ENCODE measurements at places on chromosomes 13 and 19. TPM values are rescaled to one million over a fixed set of nuclear protein-coding genes. Genes with fewer than 3 reads are reported as not detected.
A peak's percentile ranks its signal among the peaks of the same experiment; 100 is the strongest.

Gene KLF2
- 3.3 TPM for total RNA-seq

Gene ZSCAN22
- 3.8 TPM for total RNA-seq

Gene LRP3
- total RNA-seq = 9.5 TPM

Gene KLK15
- total RNA-seq = not detected

Gene CD177
- total RNA-seq = 0.96 TPM

Gene ECSIT
- 19.2 TPM for total RNA-seq

Gene ZNF506
- total RNA-seq = 2.5 TPM

Gene ZNF71
- 4.0 TPM for total RNA-seq

- DNase-seq = no peak
These were observed 2.5 kb upstream of the TMEM59L start for GRCh38 chr19:18610245-18610555.

DNA sequence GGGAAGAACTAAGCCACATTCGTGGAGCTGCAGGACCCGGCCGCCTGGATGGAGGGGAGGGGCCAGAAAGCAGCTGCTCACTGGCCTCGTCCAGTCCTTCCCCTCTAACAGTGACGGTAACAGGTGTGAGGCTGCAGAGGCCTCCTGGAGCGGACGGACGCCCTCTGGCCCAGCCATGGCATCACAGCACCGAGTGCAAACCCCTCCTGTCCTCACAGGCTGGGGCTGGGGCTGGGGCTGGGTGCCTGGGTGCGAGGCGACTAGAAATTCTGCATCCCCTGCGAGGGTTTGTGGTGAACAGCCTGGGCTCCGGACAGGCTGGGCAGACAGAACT, 3.6 kb downstream of the MICOS13 start:
- DNase-seq = no peak

DNA sequence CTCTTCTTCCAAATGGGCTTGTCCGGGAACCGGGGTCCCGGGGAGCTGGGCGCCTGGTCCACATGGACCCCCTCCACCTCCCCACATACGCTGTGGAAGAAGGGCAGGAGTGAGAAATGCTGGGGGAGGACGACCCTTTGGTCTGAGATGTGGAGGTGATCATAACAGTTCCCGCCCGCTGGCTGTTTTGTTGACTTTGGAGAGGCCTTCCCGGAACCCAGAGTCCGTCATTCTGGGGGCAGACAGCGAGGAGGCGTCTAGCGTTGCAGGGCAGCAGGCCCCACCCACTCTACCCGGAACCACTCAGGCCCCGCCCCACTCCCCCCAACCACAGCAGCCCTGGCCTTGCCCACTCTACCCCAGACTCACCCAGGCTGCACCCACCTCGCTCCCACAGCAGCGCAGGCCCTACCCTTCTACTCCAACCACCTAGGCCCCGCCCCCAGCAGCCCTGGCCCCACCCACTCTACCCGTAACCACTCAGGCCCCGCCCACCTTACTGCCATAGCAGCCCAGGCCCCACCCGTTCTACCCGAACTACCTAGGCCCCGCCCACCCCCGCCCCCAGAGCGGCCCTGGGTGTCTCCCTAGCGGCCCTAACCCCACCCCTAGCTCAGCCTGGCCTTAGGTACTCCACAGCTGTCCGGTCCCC, 7.1 kb downstream of the GPR108 start:
- no peak for DNase-seq

GRCh38 chr13:75704194-75704926, 68.2 kb downstream of the LMO7 start:
- peak; percentile 22 for DNase-seq

DNA sequence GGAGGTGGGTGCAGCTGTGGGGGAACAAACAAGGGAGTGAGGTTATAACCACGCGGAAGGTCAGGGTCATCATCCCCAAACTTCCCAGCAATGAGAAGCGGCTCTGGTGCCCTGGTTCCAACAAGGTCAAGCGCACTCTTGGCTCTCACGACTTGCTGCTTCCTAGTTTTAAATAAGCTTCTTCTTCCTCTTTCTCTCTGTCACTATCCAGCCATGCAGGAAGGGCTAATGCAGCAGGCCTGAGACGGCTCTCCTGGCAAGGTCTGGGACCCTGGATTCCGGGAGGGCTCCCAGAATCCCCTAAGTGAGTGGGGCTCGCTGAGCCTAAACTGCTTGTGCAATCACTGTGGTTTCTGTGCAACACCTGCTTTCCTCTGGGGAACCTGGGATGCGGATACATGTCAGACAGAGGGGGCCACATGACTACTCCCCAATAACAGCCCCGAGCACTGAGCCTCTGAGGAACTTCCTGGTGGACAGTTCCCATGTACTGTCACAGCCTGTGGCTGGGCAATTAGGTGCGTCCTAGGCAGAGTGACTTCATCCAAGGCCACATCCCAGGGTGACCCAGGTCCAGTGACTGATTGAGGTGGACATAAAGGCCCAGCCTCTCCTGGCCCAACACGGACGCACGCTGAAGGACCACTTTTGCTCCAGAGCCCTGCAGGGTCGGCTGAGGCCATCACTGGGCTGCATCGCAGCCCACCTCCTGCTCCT, 24.2 kb downstream of the VRK3 start:
- DNase-seq = no peak

- DNase-seq = no peak
These were observed 9.8 kb downstream of the PPP1R15A start for GRCh38 chr19:48881741-48882657.
